ENCODE measurements at places on chromosomes 5 and 9.
A peak's percentile ranks its signal among the peaks of the same experiment; 100 is the strongest.

GRCh38 chr5:161467703-161468102 lies 78.8 kb downstream of the GABRB2 start:
- DNase-seq: no peak

DNA sequence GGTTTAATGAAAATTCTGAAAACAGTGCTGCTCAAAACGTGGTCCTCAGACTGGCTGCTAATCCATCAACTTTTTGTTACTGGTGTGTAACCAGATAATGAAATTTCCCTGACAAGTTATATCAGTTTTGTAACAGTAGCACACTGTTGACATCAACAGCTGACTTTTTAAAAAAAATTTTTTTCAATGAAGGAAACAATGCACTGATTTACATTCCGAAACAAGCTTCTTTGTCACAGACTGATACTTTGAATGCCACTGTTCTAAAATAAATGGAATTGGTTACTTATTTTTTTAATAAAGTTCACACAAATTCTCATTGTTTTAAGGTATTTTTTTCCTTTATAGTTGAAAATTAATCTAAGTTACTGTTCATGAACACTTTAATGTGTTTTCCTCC lies 169.1 kb downstream of the NIPBL start:
- no peak for DNase-seq

DNA sequence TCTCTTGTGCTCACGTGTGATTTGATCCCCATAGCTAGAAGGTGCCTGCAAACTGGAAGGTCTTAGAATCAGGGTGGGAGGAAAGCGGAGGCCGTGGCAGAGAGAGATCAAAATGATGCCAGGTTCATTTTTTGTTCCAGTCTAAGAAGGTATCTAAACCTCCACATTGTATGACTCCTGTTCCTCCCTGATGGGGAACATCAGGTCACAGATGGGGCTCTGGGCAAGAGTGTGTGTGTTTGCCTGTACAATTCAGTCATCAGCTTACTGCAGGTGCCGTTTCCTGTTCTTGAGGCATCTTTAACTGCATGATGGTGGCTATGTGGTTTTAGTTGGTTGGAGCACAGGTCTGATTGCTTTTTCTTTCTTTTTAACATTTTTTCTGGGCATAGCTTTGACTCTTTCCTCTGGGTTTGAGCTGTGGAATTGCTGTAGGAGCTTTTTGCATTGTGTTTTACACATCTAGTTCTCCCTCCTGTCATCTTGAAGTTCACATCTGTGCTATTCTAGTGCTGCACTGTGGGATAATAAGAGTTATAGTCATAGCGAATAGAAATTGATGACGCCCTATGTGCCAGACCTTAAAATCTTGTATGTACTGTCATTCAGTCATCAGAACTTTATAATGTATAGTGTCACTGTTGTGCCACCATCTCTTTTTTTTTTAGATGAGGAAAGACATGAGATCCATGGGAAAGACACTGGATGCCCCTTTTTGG lies 30.8 kb downstream of the ARHGAP26 start:
- DNase-seq: no peak

DNA sequence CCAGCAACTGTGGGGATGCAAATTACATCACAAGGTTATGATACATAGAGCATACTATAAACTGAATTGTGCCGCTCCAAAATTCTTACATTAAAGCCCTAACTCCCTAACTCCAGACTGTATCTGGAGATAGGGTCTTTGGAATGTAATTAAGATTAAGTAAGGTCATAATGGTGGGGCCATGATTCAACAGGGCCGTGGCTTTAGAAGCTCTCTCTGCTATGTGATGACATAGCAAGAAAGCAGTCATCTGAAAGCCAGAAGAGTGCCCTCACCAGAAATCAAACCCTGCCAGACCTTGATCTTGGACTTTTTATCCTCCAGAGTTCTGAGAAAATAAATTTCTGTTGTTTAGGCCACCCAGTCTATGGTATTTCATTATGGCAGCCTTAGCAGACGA lies 123.9 kb downstream of the FBXL17 start:
- DNase-seq: no peak

DNA sequence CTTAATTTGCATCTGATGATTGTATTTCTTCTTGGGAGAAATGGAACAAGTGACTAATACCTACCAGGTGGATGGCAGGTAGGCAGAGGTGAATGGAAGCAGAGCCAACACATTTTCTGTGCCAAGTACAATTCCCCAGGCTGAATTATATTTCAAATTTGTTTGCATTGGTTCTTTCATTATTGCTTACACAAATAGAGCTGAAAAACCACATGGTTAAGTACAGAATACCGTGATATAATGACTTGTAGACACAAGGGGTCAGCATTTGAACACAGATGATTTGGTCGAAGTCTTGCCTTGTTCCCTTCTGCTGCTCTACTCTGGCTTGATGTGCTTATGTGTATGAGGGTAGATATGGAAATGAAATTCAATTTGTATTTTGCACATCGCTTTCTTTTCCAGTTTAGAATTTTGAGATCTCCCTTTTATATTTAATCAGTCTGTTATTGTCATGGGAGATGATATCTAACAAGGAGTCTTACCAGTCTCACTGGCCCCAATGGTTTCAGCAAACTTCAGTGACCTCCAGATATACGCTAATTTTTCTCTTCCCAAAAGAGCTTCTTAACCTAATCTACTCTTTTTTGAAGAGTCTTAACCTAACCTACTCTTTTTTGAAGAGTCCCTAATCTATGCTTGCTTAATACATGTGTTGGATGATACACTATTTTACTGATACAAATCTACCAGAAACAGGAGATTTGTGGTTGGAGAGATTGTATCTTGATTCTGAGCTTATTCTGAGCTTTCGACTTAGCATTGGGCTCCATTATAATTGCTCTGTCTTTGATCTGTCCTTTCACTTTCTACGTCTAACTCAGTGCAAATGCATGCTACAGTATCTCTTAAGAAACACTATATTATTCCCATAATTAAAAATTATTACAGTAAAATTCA lies 88.1 kb downstream of the PCSK1 start:
- peak; percentile 39 for DNase-seq

DNA sequence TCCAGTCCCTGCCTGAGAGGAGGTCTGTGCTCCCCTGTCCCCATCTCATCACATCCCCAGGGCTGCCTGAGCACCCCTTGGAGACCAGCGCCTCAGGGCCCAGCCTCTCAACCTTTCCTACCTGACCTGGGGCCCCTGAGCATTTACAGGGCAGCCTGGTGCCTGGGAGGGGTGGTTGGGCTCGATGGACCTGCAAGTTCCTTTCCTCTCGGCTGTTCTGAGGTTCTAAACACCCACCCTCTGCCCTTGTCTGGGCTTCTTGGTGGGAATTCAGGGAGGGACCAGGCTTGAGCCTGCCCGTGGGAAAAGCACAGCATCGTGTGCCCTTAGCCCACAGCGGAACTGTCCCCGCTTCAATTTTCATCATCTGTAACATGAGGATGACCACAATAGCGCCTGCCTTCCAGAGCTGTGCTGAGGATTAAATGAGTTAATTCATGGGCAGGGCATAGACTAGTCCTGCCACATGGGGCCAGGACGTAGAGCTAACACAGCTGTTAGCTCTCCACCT lies 91.0 kb upstream of the SH3PXD2B start:
- DNase-seq: no peak

DNA sequence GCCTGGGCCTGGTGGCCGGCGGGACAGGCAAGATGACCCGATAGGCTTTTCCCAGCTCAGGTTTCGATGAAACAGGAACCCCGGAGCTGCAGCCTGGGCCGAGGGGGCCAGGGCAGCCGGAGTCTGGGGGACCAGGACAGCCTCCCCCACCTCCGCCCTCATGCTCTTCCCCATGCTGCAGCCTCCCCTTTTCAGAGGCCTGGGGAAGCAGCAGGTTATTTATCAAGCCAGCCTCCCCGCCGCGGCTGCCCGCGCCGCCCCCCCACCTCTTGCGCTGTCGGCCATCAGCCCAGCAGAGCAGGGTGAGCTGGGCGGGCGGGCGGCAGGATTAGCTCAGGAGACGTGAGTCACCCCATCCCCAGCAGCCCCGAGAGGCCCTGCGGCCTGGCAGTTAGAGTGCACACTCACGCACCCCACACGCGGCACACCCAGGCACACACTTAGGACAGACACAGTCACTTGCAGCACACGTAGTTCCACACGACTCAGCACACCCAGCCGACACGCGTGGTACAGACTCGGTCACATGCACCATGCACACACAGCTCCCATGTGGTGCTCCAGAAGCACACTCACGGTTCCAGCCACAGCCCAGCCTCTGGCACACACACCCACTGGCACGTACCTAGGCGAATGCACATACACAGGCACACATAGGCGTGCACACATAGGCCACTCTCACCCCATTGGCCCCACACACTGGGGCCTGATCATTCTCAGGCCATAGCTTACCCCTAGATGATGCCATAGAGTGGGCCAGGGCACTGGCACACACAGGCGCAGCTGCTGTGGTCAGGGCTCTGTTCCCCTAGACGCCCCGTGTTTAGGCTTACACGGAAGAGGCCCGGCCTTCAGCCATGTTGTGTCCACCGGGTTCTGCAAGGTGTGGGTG lies 13.0 kb downstream of the CXXC5 start:
- no peak for DNase-seq
